ENCODE measurements at places on chromosomes 3 and 15.

DNA sequence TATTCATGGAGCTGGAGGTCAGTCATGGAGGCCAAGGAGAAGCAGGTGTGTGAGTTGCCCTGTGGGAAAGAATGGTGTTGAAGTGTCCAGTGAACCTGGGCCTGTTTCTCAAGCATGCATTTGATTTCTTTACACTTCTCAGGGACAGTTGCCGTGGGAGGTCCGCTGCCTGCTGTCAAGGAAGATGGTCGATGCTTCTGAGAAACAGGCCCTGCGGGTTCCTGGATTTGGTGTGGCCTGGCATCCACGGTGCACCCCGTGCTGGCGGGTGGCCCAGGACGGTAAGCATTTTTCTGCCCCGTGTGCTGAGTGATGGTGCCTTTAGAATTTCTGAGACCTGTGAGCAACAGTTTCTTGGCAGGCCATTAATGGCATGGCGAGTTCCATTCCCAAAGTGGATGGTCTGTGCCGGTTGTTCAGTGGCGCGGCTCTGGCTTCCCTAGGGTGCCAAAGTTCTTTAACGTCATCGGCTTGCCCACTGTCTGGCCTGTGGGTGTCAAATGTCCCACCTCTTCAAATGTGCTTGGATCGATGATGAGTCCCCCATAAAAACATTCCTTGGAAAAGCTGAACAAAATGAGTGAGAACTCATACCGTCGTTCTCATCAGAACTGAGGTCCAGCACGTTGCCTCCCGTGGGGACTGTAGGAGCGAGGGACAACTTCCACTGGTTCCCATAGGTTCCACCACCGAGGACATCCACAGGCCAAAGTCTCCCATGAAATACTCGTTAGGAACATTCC, 107.2 kb downstream of the SNRPN start:
- no peak for DNase-seq

GRCh38 chr15:65829130-65829764, 37.2 kb upstream of the DENND4A start:
- DNase-seq, result peak; percentile 26

DNA sequence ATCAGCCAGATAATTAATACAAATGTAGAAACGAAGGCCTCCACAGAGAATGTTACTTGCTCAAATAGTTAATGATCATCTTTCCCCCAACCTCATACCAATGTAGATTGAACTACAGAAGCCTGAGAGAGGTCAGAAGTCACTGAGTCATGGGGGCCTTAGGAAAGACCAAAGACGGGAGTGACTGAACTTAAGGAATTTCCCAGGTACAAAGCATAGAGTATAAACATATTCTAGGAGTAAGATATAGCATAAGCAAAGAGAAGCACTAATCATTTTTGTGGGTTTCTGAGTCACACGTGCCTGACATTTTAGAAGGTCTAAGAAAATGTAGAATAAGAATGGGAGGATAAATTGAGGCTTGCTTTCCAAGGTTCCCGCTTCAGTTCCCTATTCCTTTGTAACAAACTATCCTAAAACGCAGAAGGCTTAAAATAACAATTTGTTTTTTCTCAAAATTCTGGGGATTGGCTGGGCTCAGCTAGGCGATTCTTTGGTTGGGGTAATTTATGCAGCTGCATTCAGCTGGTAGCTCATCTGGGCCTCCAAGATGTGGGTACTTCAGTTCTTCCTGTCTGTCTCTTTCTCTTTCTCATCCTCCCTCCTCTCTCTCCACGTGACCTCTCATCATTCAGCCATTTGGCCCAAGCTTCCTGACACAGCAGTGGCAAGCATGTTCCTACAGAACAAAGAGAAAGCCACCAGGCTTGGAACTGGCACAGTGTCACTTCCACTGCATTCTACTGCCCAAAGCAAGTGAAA, 422.6 kb downstream of the FOXP1 start:
- peak; percentile 67 for DNase-seq

- peak; percentile 75 for DNase-seq
Observed at GRCh38 chr3:124669470-124669869, 60.8 kb upstream of the UMPS start.

GRCh38 chr3:98432575-98432974, 30.4 kb upstream of the OR5K1 start:
- DNase-seq, result no peak

Data from fibroblast of upper back skin (primary cell).